ENCODE measurements at places on chromosomes 2 and 18.

DNA sequence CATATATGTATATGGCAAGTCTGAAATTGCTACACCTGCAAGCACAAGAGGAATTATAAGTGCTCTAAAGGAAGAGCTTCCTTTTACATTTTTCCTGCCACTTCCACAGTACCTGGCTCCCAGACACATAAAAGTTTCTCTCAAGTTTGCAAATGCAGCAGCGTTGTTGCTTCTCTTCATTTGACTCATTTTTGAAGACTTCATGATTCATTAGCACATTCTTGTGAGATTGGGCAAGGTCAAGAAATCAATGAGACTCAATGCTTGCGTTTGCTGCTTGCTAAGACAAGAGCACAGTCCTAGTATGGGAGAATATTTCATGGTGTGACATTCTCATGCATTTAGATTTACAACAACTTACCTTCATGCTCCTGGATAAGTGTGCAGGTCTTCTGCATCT, 42.6 kb upstream of the PDCL3 start:
- DNase-seq, result no peak

GRCh38 chr2:41943159-41943558, 104.7 kb upstream of the PKDCC start:
- no peak for DNase-seq

- DNase-seq, result no peak
Measured at GRCh38 chr18:45164551-45164950, 450.7 kb upstream of the SLC14A2 start.

DNA sequence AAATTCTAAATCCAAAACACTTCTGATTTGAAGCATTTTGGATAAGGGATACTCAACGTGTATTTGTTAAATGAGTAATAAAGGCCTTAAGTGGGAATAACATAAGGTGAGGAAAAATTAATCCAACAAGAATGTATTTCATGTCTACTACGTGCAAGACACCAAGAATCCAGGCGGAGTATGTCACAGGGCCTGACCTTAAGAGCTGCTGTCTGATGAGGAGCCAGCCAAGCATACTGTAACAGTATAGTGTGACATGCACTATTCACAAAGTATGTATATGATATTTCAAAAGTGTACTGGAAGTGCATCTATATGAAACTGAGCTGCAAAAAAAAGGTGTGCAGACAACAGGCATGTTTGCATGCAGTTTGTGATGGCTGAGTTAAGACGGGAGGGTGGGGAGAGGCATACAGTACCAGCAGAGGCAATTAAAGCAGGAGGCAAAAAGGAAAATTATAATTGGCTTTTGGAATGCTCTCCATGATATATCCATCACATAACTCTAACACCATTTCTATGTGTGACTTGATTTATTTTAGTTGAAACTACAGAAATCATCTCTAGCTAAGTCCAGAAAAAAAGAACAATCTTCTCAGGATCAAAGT, 18.2 kb downstream of the IWS1 start:
- no peak for DNase-seq

DNA sequence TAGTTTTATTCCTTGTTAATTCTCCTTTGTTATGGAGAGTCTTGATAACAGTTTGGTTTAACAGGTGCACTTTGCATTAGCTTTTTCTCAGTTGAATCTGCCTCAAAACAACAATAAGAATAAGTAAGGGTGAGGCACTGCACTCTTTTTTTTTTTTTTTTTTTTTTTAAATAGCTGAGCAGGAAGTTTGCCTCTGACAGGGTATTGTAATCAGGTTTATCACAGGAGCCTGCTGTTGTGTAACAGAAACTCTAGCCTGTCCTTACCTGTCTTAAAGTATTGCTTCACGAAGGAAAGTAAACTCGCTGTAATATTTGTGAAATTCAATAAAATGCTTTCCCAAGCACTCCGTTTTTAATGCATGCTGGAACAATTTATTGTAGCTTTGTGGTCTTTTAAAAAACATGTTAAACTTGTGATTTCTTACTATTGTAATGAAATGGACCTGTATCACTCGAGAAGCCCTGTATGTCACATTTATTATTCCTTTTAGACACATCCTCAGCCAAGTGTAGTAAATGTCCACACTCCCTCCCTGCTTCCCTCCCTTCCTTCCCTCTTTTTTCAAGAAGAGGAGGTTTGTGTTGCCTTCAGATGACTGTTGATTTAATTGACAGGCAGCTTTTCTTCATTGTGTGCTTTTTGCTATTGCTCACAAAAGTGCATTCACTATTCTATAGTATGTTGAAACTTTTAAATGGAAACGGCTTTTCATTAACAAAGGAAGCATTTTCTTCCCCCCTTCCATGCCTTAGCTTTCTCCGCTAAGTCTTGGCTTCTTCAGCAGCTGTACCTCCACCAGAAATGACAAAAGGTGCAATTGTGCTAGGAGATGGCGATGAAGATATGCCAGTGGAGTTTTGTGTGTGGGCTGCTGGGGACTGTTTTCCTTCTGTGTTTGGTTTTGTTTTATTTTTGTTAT, 52.7 kb downstream of the TAF1B start:
- DNase-seq, result no peak
